ENCODE measurements at places on chromosomes 16 and 17.

DNA sequence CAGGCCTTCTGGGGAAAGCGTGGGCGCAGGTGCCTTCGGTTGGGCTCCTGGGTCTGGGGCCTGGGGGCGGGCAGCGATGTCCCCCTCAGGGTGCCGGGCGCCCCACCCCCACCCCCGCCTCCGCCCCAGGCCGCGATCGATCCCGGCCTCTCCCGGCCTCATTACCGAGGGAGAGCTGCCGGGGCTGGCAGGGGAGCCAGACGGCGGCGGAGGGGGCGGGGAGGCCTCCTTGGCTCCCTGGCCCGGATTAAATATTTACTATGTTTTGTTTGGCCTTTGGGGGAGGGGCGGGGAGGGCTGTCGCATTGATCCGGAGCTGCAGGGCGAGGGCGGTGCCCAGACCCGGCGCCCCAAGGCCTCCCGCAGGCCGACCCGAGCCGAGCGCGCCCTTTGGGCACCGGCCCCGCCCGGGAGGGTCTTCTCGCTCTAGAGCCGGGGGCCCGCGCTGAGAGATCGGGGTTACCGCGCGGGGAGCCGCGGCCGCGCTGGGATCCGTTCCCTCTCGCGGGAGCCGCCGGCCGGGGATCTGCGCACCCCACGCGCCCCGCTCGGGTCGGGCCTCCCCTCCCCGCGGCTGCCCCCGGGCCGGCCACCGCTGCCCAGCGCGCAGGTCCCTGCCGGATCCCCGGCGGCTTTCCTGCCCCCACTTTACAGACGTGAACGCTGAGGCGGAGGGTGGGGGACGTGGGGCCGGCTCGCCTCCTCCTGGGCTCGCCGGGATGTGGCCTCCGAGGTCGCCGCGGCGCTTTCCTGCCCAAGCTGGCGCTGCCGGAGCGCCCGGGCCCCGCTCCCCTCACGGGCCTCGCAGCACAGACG, 27.0 kb downstream of the RTN4RL1 start:
- no peak for DNase-seq

- no peak for DNase-seq
Measured at GRCh38 chr16:88141580-88141979, 190.3 kb downstream of the BANP start.

- DNase-seq = no peak
Measured at GRCh38 chr17:64028874-64029464, 8.5 kb upstream of the ICAM2 start.

- no peak for DNase-seq
Measured at GRCh38 chr16:10352262-10352661, 33.6 kb upstream of the ATF7IP2 start.

GRCh38 chr16:4790261-4790660, 2.1 kb upstream of the SEPTIN12 start:
- no peak for DNase-seq

DNA sequence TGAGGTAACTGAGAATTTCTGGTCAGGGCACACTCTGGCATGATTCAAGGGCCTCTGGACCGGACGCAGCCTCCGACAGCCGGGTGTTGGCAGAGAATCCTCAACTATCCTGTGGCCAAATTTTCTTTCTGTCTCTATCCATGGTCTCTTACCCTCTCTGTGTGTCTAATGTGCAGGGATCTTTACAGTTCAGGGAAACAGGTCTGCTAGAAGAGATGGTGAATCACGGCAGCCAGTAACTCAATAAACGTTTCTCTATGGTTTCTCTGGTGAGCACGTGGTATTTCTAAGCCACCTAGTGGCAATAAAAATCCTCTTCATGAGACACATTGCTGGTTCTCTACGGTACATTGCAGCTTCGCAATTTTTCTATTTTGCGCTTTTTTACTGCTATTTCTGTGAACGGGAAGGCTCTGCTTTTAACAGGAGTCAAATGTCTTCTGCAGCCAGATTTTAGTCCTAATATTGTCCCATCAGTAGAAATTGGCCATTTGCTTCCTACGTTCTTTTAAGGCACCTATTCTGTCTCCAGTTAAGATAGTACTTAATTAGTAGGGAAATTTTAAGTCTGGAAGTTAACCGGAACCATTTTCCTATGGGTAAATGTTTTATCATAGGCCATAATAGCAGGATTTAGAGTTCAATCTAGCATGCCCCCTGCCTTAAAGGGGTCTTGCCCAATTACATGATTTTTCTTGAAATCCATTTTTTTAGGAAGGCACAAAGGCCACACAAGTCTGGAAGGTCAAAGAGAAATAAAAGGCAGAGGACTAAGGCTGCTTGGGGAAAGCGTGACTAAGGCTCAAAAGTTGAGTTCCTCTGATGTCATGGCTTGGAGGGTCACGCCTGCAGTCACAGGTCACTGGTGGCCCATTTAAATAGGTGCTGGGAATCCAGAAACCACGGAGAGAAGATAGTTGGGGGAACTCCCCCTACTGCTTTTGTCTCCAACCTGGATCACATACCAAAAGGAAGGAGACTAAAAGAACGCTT, 31.5 kb downstream of the QPRT start:
- DNase-seq = peak; percentile 48

DNA sequence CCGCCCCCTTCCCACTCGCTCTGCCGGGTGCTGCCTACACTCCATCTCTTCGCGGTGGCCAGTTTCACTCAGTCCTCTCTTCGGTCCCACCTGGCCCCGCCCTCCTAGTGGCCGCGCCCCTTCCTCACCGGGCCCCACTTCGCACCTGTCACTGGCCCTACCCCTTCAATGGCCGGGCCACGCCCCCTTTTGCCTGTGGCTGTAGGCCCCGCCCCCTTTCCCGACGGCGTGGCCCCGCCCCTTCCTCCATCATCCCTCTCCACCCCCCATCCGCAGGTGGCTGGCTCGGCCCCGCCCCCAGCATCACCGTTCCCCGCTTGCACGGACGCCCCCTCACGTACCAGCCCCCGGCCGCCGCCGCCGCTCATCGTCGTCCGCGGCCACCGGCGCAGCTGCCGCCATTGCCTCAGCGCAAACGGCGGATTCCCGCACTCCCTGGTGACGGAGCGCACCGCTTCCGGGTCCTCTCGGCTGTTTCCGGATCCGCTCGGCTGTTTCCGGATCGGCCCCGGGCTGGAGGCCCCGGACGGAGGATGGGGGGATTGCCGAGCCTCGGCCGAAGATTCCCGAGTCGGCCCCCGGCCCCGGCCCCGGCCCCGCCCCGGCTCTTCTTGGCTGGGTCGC, at the start of gene RABEP2:
RABEP2 (minus strand) TSS at position 477 of the 624 bp plus-strand sequence; CDS start at position 402, 75 bp downstream.
- no peak for DNase-seq

- no peak for DNase-seq
Measured at GRCh38 chr16:84513123-84513522, 8.7 kb upstream of the MEAK7 start.

DNA sequence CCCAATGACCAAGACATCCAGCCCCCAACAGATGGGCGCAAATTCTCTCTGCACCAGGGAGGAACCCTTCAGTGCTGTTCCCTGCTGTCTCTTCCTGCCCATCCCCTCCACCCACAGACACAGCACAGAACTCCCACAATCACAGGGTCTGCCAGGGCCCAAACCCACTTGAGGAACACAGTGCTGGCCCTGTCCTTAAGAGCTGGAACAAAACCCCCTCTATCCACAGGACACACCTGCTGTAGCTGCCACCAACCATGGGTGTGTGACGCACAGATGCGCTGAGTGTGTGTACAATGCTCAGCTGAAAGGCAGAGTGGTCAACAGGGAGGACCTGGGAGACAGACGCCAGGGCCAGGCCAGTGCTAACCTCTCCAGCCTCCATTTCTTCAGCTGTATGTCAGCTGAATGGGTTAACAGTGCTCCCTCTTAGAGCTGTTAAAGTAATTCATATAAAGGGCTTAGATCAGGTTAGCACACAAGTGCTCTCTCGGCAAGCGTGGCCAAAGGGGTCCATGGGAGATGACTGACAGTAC, 62.1 kb downstream of the AMFR start:
- no peak for DNase-seq

DNA sequence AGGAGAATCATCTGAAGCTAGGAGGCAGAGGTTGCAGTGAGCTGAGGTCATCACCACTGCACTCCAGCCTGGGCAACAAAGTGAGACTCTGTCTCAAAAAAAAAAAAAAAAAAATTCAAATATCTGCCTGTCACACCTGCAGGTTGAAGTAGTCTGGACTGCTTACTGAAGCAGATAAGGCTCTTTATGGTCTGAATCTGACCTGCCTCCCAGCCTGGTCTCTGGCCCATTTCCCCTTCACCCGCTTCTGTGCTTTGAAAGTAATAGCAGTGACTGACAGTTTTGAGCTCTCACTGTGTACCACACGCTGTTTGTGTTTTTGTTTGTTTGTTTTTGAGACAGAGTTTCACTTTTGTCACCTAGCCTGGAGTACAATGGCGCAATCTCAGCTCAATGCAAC, 5.8 kb downstream of the SEZ6L2 start:
- no peak for DNase-seq

- no peak for DNase-seq
Measured at GRCh38 chr17:57402681-57403180, 146.4 kb downstream of the MSI2 start.

DNA sequence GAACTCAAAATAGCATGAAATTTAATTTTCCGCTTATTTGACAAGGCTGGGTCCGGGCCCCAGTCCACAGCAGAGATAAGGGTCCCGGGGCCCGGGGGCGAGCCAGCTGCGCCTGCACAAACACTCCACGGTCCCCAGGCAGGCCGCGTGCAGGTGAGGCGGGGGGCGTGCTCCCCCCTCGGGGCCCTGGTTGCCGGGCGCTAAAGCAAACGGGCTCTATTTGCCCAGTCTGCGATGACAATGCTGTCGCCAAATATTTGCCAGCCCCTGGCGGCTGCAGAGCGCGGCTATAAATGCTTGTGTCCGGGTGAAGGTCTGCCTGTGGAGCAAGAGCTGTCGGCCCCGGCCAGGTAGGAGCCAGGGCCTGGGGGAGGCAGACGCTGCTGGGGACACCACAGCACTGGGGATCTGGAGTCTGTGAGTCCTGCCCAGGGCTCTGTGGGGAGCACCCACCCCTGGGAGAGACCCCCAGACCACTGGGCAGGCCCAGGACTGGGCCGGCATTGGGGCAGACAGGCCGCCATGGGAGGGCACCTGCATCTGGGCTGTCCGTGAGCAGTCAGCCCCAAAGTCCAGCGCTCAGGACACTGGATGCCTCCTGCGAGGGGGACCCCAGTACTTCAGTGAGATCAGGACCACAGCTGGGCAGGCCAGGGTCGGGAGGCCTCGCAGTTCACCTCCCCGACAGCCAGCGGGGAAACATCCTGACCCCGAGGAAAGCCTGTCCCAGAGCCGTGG, at the start of gene PERCC1:
PERCC1 (plus strand) TSS at position 320 of the 738 bp plus-strand sequence. CDS start 1,516 bp downstream, outside the sequence.
- DNase-seq = no peak

GRCh38 chr17:49401971-49402611, 12.6 kb downstream of the PHB1 start:
- DNase-seq = peak; percentile 98

GRCh38 chr16:30184891-30185682, 1.7 kb downstream of the CORO1A start:
- DNase-seq = no peak

DNA sequence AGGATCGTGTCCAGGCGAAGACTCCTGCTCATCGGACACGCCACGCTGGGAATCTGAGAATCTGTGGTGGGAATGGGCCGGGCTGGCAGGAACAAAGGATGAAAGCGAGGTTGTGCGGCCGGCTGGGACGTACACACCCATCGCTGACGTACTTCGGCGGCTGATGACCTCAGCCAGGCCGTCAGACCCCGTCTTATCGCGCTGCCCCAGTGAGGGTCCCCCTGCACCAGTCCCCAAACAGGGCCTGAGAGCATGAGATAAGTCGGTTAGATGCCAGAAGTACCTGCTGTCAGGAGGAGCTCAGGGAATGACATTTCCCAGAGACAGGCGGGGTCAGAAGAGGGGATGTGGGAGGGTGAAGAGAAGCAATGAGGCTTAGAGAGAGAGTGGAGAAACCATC, 16.0 kb upstream of the SP6 start:
- no peak for DNase-seq

GRCh38 chr17:43085474-43085873, 39.7 kb downstream of the BRCA1 start:
- DNase-seq = no peak

DNA sequence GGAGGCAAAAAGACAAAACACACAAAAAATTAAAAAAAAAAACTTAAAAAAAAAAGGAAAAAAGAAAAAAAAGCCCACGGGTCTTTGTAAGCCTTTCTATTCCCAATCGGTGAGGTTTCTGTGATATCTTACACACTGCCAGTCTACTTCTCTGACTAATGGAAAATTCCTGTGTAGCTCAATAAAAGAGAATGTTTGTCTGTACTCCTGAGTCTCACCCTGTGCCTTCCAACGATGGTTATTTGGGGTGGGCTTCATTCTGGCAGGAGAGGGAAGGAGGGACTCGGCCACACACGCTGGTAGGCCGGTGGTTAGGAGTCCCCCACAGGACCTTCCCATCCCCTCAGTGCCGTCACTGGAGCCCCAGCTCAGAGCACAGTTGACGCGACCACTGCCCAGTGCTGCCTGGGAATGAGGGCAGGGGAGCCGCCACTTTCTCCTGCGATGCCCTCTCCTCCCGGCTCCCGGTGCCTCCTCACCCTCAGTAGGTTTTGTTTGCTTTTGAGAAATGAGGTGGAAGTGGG, 68.0 kb downstream of the AMFR start:
- no peak for DNase-seq

DNA sequence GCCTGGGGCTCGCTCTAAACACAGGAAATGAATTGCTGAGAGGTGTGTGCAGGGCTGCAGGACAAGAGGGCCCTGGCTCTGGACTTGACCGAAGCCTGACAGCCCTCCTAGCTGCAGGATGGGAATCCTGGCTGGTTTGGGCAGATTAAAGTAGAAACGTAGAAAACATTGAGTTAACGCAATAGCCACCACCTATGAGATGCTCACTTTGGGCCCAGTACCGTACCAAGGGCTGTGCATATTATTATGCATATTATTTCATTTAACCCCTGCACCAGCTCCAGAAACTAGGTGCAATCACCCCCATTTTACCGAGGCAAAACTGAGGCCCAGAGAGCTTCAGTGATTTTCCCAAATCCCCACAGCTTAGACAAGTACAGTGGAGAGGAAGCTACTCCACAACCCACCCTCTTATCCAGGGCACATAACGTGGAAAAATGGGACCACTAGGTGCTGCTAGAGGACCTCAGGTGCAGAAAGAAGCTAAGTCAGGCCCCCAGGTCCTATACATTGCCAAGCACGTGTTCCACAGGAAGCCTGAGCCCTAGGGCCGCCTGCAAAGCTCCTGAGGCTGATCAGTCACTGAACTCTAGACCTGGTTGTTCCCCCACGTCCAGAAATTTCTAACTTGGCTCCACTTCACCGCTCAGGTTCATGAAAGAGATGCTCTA, 79.2 kb downstream of the MYH11 start:
- DNase-seq = no peak

DNA sequence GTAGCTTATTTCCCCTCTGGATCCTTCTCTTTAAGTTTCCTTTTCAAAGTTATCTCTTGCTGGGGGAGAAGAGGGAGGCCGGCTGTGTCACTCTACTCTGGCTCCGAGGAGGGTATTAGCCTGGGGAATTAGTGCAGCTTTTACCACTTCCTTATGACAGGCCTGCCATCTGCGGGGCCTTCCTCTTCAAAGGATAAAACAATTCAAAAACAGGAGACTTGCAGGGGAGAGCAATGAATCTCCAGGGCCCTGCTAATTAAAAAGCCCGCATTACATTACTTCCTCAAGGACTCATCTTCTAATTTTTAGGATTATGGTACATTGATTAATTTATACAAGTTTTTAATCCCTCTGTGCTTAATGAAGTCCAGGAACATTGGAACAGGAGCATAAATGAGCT, 190.9 kb upstream of the CDH5 start:
- no peak for DNase-seq

- peak; percentile 84 for DNase-seq
Measured at GRCh38 chr17:65122836-65123756, 14.1 kb upstream of the RGS9 start.
